Choroid plexus epithelial cell (primary cell): ENCODE measurements at places on chromosomes 5 and 9.
A peak's percentile ranks its signal among the peaks of the same experiment; 100 is the strongest.

DNA sequence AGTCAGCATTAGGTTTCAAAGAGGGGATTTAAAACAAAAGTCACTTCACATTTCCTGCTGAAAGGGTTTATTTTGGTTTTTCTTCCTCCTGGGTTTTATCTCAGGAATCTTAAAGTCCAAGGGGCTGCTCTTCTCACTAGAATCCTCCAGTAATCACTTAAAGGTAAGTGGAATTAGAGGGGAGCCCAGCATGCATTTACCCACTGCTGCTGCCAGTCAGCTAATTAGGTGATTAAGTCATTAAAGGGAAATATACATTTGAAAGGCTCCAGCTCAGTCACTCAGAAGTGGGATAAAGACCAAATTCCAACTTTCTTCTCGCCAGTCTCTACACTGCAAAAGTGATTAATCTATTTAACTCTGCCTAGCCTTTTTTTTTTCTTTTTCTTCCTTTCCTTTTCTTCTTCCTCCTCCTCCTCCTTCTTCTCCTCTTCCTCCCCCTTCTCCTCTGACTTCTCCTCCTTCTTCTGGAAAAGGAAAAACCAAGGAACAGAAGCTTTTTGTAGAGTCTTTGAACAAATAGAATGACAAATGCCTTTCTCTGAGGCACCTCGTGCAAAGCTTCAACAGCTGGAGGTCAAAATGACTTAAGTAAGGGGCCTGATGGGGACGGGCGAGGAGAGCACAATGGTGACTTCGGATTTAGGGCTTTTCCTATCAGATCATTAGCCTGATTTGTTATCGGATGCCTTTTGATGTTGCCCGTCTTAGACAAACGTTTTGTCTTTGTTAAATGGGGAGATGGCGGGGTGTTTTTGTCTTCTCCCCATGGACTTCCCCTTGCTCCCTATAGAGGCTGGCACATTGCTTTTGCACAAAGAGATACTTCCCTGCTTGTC, 617.6 kb downstream of the IRX1 start:
- DNase-seq: no peak

DNA sequence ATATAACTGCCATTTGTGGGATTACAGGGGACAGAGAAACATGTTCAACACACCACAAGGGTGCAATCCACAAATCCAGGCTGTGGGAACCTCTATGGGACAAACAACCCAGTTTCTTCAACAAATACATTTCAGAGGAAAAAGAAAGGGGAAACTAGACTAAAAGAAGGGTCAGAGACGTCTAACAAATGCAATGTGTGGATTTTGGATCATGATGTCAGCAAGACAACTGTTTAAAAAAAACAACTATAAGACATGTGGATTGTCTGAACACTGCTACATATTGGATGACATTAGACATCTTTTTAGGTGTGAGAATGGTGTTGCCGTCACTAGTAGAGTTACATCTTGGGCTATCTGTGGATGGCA, 3.9 kb upstream of the RALGDS start:
- DNase-seq: no peak

GRCh38 chr5:89513299-89514044, 630.5 kb upstream of the MEF2C start:
- DNase-seq: peak; percentile 15

DNA sequence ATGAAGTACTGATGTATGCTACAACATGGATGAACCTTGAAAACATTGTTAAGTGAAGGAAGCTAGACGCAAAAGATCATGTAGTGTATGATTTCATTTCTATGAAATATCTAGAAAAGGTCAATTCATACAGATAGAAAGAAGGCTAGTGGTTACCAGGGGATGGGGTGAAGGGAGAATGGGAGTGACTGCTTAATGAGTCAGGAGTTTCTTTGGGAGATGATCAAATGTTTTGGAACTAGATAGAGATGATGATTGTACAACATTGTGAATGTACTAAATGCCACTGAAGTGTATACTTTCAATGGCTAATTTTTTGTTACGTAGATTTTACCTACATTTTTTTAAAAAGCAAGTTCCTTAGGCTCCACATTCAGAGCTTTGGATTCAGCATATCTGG, 14.9 kb upstream of the DELE1 start:
- no peak for DNase-seq

GRCh38 chr9:111094958-111095357, 56.7 kb upstream of the LPAR1 start:
- DNase-seq: peak; percentile 18

- DNase-seq: no peak
Measured at GRCh38 chr5:18090177-18090576, 455.9 kb downstream of the TAF11L14 start.

DNA sequence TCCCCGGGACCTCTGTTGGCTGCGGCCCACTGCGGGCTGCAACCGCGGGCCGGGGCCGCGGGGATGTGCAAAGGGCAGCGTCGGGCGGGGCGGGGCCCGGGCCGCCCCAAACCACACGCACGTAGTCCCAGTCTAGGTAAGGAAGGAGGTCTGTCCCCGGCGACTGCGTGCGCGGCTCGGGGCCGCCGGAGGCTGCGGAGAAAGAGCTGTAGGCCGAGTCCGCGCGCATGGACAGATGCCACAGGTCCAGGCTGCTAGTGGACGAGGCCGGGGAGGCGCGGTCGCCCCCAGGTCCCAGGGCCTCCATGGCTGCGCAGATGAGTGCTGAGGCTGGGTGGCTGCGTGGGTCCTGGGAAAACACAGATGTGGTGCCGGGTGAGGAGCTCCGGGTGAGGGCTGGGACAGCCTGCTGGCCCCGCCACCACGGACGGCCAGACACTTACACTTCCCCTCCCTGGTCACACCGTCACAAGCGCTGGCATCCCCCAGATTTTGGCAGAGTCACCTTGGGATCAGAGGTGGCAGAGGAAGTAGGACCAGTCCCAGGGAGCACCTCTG, 4.5 kb downstream of the SHROOM1 start:
- DNase-seq: no peak

- no peak for DNase-seq
Measured at GRCh38 chr9:93225417-93225816, 41.5 kb downstream of the WNK2 start.

DNA sequence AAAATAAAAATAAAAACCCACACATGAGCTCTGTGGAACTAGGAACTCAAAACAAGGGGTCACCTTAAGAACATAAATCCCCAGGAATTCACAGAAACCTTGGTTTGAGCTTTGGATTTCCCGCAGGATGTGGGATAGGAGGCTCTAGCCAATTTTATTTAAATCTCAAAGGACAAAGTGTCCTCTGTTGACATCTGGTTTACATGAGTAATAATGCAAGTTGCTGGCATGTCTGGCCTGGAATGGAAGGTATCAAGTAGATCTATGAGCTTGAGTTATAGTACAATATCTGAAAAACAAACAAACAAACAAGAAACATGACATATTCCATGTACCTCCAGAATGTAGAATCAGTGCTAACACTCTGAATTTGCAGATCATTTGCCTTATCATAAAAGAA, 94.2 kb upstream of the SLIT3 start:
- DNase-seq: no peak

DNA sequence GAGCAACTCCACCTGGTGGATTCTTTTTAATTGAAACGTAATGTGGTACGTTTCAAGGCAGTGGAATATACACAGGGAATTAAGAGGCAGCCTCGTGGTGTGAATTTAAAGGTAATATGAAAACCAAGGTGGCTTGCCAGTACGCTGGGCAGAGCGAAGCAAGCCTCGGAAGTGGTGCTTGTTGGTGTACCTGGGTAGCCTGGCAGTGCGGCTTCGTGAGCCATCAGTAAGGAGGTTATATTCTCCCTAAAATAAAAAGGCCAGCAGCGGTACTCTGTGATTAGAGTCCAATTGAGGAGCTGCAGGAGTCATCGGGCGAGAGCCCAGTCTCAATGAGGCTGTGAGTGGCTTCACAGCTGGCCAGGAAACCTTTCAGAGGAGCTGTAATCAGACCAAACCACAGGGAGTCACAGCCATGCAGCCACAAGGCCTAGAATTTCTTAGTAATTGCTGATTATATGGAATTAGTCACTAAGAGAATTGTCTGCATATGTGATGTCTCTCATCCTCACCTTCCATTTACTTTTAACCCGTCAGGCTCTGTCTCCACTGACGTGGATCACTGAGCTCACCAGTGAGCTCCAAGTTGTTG, 57.7 kb downstream of the DCP2 start:
- DNase-seq: peak; percentile 90

- no peak for DNase-seq
Measured at GRCh38 chr9:79369676-79370075, 202.1 kb upstream of the TLE4 start.

GRCh38 chr5:157603333-157604190, 28.0 kb upstream of the ADAM19 start:
- peak; percentile 88 for DNase-seq

- no peak for DNase-seq
Measured at GRCh38 chr9:2359891-2360471, 261.6 kb upstream of the VLDLR start.

DNA sequence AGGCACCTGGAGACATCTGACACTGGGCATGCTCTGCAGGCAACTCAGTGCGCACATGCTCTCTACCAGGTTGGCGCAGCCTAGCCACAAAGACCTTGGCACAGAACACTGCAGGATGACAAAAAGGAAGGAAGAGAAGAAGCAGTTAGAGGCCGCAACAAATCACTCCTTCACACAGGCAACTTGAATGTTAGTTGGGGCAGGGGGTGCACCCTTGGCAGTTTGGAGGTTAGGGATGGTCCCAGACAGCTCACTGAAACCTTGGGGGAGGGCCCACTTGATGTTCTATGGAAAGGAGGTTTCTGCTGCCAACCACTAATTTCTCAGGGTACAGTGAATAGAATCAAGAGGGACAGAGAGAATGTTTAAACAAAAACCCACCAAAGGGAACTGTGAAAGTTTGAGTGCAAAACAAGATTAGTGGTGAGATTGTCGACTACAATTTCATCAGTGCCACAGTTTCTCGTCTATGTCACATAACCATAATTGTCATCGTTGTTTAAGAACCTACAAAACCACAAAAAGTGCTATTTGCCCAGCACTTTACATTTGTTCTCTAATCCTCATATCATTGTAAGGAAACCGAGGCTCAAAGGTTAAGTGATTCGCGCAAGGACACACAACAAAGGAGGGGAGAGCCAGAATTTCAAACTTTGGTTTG, 48.7 kb downstream of the FBXW11 start:
- no peak for DNase-seq

- no peak for DNase-seq
Measured at GRCh38 chr5:33422191-33422590, 18.6 kb upstream of the TARS1 start.

- DNase-seq: no peak
Measured at GRCh38 chr9:116653348-116654058, 33.6 kb upstream of the TRIM32 start.

DNA sequence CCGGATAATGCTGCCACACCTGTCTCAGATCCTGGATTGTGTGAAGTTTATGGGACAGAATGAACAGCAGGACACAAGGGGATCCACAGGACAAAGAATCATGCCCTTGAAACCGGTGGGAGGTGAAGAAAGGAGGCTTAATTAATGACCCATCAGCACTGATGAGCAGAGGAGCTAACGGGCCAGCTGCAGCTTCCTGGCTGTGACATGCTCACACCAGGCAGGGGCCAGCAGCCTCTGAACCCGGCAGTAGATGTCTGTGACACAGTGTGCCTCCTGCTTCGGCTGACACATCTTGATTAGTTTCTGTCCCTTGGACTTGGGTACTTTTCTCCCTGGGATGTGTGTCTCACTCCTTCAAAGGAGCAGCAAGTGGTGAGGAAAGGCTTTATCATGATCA, 328.8 kb upstream of the BRINP1 start:
- no peak for DNase-seq

GRCh38 chr5:100550531-100551051, 15.4 kb downstream of the FAM174A start:
- DNase-seq: no peak

DNA sequence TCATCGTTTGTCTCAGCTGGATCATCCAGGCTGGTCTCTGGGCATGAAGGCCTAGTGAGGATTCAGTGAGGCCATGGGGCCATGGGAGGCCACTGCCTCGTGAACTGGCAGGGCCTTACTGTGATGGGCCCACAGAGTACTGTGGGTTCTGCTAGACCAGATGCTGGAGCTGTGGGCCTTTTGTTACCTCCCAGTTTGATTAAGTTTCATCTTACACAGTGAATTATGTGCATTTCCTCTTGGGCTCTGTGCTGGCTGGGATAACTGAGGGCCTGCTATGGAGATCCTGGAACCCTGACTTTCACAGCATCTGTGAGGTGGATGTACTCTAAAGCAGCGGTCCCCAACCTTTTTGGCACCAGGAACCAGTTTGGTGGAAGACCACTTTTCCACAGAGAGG, 19.7 kb upstream of the SLC25A48 start:
- DNase-seq: no peak

DNA sequence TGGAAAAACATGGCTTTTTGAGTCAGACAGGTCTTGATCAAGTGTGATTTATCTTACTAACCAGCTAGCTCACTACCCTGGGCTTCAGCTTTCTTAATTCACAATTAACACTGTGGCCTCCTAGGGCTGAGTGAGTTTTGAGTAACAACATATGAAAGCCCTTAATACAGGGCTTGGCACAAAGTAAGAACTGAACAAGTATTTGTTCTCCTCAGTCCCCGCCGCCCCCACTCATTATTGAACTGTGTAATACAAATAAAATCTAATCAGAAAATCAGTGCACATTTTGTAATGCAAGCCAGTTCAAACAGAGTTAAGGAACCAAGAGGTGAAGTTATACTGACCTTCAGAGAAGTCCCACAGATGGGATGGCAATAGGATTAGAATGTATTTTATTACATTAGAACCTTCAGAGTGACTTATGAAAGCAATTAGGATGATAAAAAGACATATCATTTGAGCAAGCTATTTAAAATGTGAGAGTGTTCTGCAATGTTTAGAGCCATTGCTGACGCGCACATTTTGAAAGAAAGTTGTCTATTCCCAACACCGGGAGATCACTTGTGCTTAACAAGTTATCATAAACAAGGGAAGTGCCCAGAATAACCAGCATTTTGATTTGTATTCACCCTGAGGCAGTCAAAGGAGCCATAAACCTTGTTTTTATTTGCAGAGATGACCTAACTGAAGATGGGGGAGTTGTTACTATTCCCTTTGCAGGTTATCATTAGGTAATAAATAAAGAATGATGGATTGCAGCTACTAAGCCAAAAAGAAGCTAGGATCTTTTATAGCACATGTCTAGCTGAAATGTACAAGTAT, 19.4 kb downstream of the ADAMTS16 start:
- DNase-seq: no peak

GRCh38 chr5:109247986-109248385, 161.8 kb downstream of the PJA2 start:
- no peak for DNase-seq

- DNase-seq: peak; percentile 28
Measured at GRCh38 chr5:75510836-75511434, 494 bp downstream of the CERT1 start.
